Stimulated activated CD8-positive, alpha-beta memory T cell treated with anti-CD3 and anti-CD28 coated beads, Interleukin-15, amount 100 ng/mL, for 24 hours (primary cell): ENCODE measurements at places on chromosomes 1 and 21.

- no peak for DNase-seq
These were observed 134.1 kb upstream of the RAB4A start for GRCh38 chr1:229136822-229137221.

GRCh38 chr1:25021591-25022215 is 91.6 kb upstream of the RUNX3 start:
- no peak for DNase-seq

DNA sequence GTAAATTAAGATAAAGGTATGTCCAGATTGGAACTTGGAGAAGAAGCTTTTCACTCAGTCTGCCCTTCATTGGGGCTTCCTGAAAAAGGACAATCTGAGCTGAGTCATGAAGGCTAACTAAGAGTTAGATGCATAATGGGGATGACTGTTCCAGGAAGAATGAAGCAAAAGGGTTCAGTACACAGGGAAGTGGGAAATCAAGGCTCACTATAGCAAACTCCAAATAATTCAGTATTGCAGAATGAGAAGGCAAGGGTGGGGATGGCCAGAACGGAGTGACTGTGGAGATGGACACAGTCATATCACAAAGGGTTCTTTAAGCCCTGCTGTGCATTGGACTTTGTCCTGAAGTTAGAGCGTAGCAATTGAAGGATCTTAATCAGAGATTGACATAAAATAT is 158.3 kb downstream of the FGGY start:
- DNase-seq, result no peak

DNA sequence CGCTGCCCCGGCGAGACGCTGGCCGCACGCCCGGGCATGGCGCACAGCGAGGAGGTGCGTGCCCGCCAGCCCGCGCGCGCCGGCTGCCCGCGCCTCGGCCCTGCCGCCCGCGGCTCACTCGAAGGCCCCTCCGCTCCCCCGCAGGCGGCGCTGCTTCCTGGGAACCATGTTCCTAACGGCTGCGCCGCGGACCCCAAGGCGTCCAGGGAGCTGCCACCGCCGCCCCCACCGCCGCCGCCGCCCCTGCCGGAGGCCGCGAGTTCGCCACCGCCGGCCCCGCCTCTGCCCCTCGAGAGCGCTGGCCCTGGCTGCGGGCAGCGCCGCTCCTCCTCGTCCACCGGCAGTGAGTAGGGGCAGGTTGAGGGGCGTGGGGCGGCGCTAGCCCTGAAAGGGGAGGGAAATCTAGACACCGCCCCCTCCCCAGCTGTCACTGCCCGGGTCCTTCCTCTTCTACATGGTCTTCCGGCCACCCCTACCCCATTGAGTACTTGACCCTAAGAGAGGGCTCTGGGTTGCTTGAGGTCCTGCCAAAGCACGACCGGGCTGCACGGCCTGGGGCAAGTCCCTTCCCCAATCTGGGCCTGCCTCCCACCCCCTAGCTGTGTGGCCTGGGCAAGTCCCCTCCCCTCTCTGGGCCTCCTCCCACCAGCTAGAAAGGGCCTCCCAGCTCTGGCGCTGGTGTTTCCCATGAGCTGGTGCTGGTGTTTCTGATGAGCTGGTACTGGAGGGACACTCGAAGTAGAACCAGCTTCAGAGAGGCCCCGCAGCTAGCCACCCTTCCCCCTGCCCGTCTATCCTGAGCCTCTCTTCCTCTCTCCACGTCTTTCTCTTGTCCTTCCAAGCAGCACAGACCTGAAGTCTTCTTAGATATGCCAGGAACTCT is 17.0 kb downstream of the TNFRSF25 start:
- no peak for DNase-seq

- DNase-seq, result no peak
These were observed 255.1 kb upstream of the FGGY start for GRCh38 chr1:59041646-59042277.

GRCh38 chr1:214416417-214416816 is 135.0 kb downstream of the PTPN14 start:
- no peak for DNase-seq

GRCh38 chr1:72281637-72282270 is 585 bp downstream of the NEGR1 start:
- no peak for DNase-seq

DNA sequence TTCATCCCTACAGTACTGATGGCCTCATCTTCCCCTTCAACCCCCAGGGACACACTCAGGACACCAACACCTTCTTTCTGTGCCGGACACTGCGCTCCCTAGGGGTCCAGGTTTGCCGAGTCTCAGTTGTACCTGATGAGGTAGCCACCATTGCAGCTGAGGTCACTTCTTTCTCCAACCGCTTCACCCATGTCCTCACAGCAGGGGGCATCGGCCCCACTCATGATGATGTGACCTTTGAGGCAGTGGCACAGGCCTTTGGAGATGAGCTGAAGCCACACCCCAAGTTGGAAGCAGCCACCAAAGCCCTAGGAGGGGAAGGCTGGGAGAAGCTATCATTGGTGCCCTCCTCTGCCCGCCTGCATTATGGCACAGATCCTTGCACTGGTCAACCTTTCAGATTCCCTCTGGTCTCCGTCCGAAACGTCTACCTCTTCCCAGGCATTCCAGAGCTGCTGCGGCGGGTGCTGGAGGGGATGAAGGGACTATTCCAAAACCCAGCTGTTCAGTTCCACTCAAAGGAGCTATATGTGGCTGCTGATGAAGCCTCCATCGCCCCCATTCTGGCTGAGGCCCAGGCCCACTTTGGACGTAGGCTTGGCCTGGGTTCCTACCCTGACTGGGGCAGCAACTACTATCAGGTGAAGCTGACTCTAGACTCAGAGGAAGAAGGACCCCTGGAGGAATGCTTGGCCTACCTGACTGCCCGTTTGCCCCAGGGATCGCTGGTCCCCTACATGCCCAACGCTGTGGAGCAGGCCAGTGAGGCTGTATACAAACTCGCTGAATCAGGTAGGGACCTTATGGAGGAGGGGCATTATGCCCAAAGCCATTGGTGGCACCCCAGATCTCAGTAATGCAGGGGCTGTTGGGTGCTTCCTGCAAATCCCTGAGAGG is 5.1 kb upstream of the LENEP start:
- DNase-seq, result no peak

GRCh38 chr1:34025675-34026074 is 139.4 kb downstream of the CSMD2 start:
- no peak for DNase-seq

- no peak for DNase-seq
These were observed 9.9 kb upstream of the MAPKAPK2 start for GRCh38 chr1:206674745-206675175.

GRCh38 chr1:10918531-10918930 is 93.9 kb upstream of the TARDBP start:
- no peak for DNase-seq

DNA sequence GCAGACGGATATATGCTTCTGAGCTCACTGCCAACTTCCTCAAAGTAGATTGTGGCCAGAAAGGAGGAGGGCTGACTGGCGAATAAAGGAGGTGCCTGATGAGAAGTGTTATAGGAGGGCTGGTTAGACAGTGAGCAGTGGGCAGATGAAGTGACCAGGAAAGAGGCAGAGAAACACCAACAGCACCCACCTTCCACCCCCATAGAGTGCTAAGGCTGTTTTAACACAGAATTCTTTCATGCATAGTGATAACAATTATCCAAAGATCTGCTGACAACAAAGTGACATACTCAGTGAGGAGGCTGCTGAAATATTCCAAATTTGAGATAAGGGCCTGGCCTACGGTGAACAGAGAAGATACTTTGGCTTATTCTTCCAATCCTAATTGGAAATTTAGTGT is 21.2 kb upstream of the MTR start:
- no peak for DNase-seq

GRCh38 chr1:91699339-91699974 is 186.5 kb downstream of the TGFBR3 start:
- DNase-seq, result no peak

- peak; percentile 99 for DNase-seq
These were observed at the start of gene B4GALT3 for GRCh38 chr1:161177112-161177935. Gene B4GALT3, minus strand, starts transcription at chr1:161177507. Its CDS starts 1,447 bp downstream, at chr1:161176060.
